ENCODE measurements at places on chromosomes 3 and 15.

- peak; percentile 57 for DNase-seq
These were observed 60.2 kb downstream of the IL16 start for GRCh38 chr15:81256916-81257315.

GRCh38 chr15:48515500-48515899 lies 130.0 kb downstream of the FBN1 start:
- no peak for DNase-seq

DNA sequence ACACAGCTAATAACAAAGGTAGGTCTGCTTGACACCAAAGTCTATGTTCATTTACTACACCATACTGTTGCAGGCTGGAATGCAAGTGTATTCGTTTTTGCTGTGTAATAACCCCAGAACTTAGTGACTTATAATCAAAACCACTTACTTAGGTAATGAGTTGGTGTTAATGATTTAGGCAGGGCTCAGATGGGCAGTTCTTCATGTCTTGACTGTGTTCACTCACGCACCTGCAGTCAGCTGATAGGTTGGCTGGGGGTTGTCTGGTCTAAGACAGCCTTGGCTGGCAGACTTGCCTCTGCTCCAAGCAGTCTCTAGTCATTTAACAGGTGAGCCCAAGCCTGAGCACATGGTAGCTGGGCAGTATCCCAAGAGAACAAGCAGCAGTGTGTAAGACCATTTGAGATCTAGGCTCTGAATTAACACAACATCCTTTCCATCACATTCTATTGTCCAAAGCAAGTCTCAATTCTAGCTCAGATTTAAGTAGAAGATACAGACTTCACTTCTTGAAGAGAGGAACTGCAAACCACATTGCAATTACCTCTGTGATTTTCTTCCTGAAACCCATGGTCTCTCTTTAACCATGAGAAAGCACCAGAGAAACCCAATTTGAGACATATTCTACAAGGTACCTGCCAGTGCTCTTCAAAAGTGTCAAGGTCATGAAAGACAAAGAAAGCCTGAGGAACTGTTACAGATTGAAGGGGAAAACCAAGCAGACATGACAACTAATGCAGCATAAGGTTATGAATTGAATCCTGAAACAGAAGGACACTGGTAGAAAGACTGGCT lies 13.3 kb upstream of the DCLK3 start:
- DNase-seq: no peak

DNA sequence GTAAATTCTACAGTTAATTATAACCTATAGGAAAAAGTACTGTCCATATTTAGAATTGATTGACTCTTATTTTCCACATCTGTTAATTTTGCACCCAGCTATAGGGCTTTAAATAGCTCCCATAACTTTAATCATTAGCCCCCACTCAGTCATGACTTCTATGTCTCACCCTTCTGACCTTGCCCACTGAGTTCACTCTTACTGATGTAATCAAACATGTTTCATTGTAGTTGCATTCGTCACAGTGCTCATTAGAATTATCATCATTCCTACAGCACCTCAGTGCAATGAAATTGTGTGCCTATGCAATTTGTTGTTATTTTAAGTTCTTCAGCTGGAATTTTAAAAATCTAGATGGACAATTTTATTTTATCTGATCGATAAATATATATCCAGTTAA lies 151.4 kb downstream of the TIGIT start:
- DNase-seq: no peak

DNA sequence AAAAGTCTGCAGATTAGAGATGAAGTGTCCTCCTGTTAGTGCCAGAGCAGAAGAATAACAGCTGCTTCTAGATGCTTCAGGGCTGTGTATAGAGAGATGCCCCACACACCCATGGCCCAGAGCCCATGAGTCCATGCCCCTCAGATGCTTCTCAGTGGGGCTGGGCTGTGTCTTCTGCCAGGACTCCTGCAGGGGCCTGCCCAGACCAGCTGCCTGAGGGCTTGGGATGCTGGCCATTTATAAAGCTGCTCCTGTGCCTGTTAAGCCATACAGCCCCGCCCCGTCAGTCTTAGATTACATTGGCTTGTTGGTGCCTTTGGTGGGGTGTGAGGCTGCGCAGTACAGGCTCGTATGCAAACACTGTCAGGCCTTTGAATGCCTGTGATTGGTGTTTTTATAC lies 318.0 kb upstream of the CTDSPL start:
- DNase-seq: no peak

DNA sequence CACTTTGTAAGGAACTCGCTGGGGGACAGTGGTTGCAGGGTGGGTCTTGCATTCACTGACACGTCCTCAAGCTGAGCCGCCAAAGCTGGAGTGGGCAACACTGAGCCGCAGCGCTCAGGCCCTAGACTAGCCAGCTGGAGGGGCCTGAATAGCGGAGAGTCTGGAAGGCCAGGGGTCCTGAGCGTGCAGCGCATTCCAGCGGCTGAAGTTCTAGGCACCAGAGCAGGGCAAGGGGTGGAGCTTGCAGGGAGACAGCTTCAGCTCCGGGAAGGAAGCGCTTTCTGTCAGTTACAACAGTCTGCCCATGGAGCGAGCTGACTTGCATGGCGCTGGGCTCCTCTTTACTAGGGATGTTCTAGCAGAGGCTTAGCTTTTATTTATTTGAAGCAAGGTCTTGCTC lies 2.7 kb downstream of the MAP6D1 start:
- no peak for DNase-seq

GRCh38 chr3:2526926-2527325 lies 428.3 kb downstream of the CNTN4 start:
- DNase-seq: no peak

GRCh38 chr3:177461765-177462164 lies 264.5 kb upstream of the TBL1XR1 start:
- peak; percentile 80 for DNase-seq

GRCh38 chr3:196499807-196500524 lies 3.6 kb downstream of the RNF168 start:
- DNase-seq: no peak

GRCh38 chr3:118760585-118761290 lies 273.9 kb downstream of the IGSF11 start:
- DNase-seq: no peak

GRCh38 chr3:9810433-9810770 lies 340 bp downstream of the TTLL3 start:
- no peak for DNase-seq

- DNase-seq: no peak
These were observed 35.4 kb downstream of the EPHB3 start for GRCh38 chr3:184596886-184597575.

GRCh38 chr3:46664188-46664970 lies 29.1 kb downstream of the ALS2CL start:
- DNase-seq: no peak

DNA sequence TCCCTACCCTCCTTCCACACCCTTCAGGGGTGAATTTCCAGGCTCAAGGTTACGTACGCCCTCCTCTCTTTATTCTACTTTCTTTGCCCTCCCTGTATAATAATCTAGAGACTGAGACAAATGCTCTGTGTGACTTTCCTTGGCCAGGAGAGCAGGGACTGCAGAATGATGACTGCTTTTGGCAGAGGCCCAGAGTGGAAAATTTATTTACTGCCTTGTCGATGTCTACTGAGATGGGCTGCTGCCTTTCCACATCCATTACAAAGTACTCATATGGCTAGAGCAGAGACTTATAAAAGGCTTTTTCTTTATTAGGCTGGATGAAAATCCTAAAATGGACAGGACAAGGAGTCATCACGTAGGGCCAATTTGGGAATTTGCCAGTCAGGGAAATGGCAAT lies 576.2 kb downstream of the TUSC7 start:
- no peak for DNase-seq

GRCh38 chr15:30046430-30046829 lies 36.3 kb upstream of the GOLGA8J start:
- no peak for DNase-seq

DNA sequence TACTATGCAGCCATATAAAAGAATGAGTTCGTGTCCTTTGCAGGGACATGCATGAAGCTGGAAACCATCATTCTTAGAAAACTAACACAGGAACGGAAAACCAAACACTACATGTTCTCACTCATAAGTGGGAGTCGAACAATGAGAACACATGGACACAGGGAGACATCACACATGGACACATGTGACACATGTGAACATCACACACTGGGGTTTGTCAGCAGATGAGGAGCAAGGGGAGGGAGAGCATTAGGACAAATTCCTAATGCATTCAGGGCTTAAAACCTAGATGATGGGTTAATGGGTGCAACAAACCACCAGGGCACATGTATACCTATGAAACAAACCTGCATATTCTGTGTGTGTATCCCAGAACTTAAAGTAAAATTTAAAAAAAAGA lies 408.0 kb downstream of the EPHB1 start:
- no peak for DNase-seq

DNA sequence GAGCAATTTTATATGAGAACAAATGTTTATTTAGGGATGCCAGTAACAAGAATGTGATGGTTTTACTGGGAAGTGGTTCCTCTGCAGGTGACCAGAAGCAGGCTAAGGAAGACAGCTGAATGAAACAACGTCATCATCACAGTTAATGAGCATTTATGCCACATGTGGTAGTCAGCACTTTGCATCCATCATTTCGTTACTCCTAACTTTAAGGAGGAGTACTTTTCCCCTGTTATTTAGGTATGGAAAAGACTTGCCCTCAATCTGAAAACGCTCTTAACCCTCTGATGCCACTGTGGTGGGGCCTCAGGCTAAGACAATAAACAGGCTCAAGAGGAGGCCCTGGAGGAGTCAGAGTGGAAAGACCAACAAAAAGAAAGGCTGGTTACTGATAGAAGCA lies 31.2 kb downstream of the INTS14 start:
- DNase-seq: no peak

Data from fibroblast of skin of right quadriceps (primary cell).